WTC11 (cell line): ENCODE measurements at places on chromosomes 3 and 15. TPM values are rescaled to one million over a fixed set of nuclear protein-coding genes. Genes with fewer than 3 reads are reported as not detected.

GRCh38 chr3:97952280-97952679 is 20.0 kb downstream of the RIOX2 start:
- peaks cover 6% of the 10 kb centered on the region; the same call in 1 of the 2 replicates for H3K36me3 ChIP-seq
- peaks cover 12% of the 10 kb centered on the region for H3K4me1 ChIP-seq

DNA sequence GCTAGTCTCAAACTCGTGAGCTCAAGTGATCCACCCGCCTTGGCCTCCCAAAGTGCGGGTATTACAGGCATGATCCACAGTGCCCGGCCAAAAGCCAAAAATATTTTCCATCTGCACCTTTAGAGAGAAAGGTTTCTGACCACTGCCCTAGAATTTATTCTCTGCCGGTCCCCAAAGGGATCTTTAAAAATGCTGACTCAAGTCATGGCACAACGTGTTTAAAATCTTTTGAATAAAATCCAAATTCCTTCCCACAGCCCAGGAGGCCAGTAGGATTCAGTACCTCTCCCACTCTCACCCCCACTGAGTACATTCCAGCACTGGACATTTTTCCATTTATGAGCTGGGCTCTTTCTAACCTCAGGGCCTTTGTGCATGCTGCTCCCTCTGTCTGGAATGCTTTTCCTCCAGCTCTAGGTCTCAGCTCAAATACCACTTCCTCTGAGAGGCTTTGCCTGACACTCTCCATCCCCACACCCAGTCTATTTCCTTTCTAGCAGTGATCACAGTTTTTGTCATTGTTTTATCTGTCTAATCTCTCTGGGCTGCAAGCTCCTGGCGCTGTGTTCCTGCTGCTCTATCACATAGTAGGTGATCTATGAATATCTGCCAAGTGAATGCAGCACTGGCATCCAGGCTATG is 502.9 kb downstream of the SHQ1 start:
- no peak overlapping the region; the same call in 1 of the 2 replicates for H3K27ac ChIP-seq
- peaks cover 18% of the 10 kb centered on the region for H3K4me1 ChIP-seq
- no peak overlapping the region for H3K4me3 ChIP-seq
- no peak for DNase-seq
- H3K27me3 ChIP-seq, result no peaks in the 10 kb centered on the region

- peaks cover 7% of the 10 kb centered on the region for H3K4me1 ChIP-seq
- no peaks in the 10 kb centered on the region for H3K27me3 ChIP-seq
- H3K4me3 ChIP-seq, result no peak overlapping the region
- DNase-seq, result no peak
- H3K27ac ChIP-seq, result peak overlapping the region; percentile 87
- peaks cover 10% of the 10 kb centered on the region; the same call in 1 of the 2 replicates for H3K36me3 ChIP-seq
These were observed 89.7 kb downstream of the ULK4 start for GRCh38 chr3:41872157-41872556.

Gene IGF2BP2
- 133 to 157 TPM (median 150 TPM) in 3 replicates for total RNA-seq

Gene HTR3C
- not detected in 3 replicates for total RNA-seq

- H3K27ac ChIP-seq, result no peak overlapping the region
- no peaks in the 10 kb centered on the region for H3K4me1 ChIP-seq
- H3K27me3 ChIP-seq, result no peaks in the 10 kb centered on the region
- DNase-seq, result no peak
- H3K4me3 ChIP-seq, result no peak overlapping the region
These were observed 80.2 kb downstream of the WNT5A start for GRCh38 chr3:55406696-55407425.

- no peak within 1 kb of the TSS for H3K4me3 ChIP-seq
- no peak for DNase-seq
- no peak within 1 kb of the TSS for H3K27ac ChIP-seq
- H3K4me1 ChIP-seq, result peaks cover 6% of the 10 kb centered on the region
- H3K27me3 ChIP-seq, result no peaks in the 10 kb centered on the region
- H3K36me3 ChIP-seq, result no peaks in the 10 kb centered on the region
These were observed at the start of gene GPR15 for GRCh38 chr3:98531622-98532274. Gene GPR15 (plus strand): TSS chr3:98531978. CDS start chr3:98532034, 56 bp downstream.

GRCh38 chr15:37041042-37041441 is 59.3 kb downstream of the MEIS2 start:
- H3K4me1 ChIP-seq, result peaks cover 33% of the 10 kb centered on the region
- no peaks in the 10 kb centered on the region; the same call in none of the 2 replicates for H3K27me3 ChIP-seq
- H3K4me3 ChIP-seq, result no peak overlapping the region
- no peaks in the 10 kb centered on the region for H3K36me3 ChIP-seq

Gene ZBBX
- total RNA-seq, result 1.1 to 1.9 TPM (median 1.4 TPM) in 3 replicates

Gene CCR3
- not detected in 3 replicates for total RNA-seq

GRCh38 chr3:171948674-171949073 is 90.7 kb upstream of the FNDC3B start:
- no peak overlapping the region for H3K27ac ChIP-seq
- H3K36me3 ChIP-seq, result no peaks in the 10 kb centered on the region
- H3K27me3 ChIP-seq, result no peaks in the 10 kb centered on the region; the same call in 1 of the 2 replicates
- H3K4me1 ChIP-seq, result peaks cover 25% of the 10 kb centered on the region
- H3K4me3 ChIP-seq, result no peak overlapping the region

DNA sequence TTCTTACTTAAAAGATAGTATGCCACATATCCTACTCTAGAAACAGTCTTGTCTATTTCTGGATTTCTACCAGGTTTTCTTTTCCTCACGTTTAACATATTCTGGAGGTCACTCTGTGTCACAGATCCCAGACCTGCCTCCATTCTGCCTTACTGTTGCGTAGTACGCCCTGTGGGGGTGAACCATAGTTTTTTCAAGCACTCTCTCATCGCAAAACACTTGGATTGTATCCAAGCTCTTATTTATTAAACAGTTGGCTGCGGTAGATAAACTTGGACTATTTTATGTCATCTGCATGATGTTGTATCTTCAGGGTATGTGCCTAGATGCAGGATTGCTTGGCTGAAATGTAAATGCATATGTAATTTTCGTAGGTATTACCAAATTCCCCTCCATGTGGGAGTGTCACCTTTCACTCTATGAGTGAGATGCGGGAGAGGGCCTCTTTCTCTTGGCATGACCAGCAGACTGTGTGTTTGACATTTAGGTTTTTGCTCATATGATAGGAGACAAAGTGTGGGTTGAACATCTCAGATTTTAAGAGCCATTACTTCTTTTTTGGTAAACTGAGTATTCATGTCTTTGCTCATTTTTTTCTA is 55.8 kb downstream of the ABTB1 start:
- no peak for DNase-seq
- H3K36me3 ChIP-seq, result peaks cover 8% of the 10 kb centered on the region; the same call in 1 of the 2 replicates
- H3K27ac ChIP-seq, result no peak overlapping the region
- no peak overlapping the region for H3K4me3 ChIP-seq
- H3K4me1 ChIP-seq, result peaks cover 24% of the 10 kb centered on the region
- peaks cover 17% of the 10 kb centered on the region for H3K27me3 ChIP-seq

- no peak for DNase-seq
- H3K36me3 ChIP-seq, result no peaks in the 10 kb centered on the region
- H3K4me1 ChIP-seq, result 0 out of 2 replicates have a peak, but pooled peaks cover 4% of the 10 kb centered on the region
- no peaks in the 10 kb centered on the region for H3K27me3 ChIP-seq
- H3K4me3 ChIP-seq, result no peak overlapping the region
- H3K27ac ChIP-seq, result no peak overlapping the region
These were observed 27.2 kb downstream of the BCL2A1 start for GRCh38 chr15:79943820-79944219.

DNA sequence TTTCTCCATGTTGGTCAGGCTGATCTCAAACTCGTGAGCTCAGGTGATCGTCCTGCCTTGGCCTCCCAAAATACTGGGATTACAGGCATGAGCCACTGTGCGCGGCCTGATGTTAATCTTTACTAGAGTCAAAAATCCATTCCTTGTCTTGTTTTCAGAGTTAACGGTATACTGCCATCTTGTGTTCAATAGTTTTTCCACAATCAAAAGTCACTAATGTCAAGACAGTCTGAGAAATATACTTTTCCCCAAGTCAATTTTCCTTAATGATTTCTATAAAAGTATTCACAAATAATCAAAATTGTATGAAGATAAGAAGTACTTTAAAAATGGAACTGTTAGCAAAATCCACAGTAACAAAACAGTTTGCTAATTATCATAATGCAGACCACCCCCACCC is 8.5 kb downstream of the CRBN start:
- no peak overlapping the region for H3K27ac ChIP-seq
- no peaks in the 10 kb centered on the region for H3K4me1 ChIP-seq
- no peak for DNase-seq

Gene FAN1
- total RNA-seq, result 22.8 to 31.5 TPM (median 30.3 TPM) in 3 replicates

GRCh38 chr15:74907163-74907870 is 666 bp upstream of the FAM219B start:
- peaks cover 15% of the 10 kb centered on the region for H3K4me1 ChIP-seq
- H3K27ac ChIP-seq, result peak overlapping the region; percentile 94
- H3K27me3 ChIP-seq, result no peaks in the 10 kb centered on the region
- peak overlapping the region; percentile 94 for H3K4me3 ChIP-seq

Gene CHRNA7
- total RNA-seq, result 5.6 to 7.8 TPM (median 7.3 TPM) in 3 replicates

DNA sequence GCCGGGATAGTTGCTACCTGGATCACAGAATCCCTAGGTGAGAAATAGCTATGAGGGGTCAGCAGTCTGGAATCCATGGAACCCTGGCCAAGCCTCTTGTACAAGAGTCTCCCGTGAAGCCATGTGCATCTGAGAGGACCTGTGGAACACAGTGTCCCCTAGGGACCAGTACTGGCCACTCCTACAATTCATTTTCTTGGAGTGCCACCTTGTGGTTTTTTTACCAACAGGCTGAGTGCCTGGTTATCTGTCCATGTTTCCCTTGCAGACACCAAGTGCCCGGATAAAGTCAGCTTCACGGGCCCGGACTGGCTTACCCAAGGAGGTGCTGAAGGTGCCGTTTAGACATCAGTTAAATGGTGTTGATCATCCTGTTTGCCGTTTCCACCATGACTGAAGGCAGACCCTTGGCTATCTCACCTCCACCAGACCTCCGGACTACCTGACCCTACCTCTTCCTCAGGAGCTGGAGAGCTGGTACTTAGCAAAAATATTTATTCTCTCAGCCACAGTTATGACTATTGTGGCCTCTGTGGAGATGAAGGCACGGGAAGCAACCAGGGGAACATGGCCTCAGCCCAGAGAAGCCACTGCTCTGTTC is 93.9 kb downstream of the RBPMS2 start:
- H3K36me3 ChIP-seq, result peaks cover 47% of the 10 kb centered on the region
- H3K27ac ChIP-seq, result no peak overlapping the region
- H3K27me3 ChIP-seq, result no peaks in the 10 kb centered on the region
- DNase-seq, result peak; percentile 56
